ENCODE measurements at places on chromosomes 7 and 10.

GRCh38 chr10:36634916-36635315 is 490.5 kb upstream of the ANKRD30A start:
- no peak for DNase-seq

DNA sequence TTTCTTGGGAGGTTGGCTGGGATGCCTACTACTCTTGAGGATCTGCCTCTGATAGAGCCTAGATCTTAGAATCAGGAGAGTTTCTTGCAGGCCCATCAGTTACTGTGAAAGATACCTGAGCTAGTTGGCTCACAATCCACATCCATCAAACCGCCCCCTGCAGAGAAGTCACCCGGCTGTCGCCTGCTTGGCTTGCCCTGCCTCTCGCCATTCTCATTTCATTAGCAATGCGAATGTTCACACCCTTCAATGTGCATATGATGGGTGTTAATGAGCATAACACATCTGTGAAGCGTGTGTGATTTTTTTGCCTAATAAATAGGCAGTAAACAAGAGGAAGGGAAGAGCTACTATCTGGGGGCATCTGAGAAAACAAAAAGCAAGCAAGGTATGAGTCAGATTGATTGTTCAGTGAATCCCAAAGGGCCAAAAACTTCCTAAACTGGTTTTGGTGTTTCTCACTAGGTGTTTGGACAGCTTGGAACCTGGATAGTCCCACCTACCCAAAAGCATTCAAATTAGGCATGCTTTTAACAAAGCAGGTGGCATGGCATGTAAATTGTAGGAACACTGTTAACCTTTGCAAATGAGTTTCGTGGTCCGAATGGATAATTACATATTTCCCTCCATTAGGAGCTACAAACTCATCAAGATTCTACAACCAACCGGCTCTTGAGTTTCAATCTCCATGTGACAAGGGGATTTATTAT is 272.3 kb upstream of the C7orf33 start:
- no peak for DNase-seq

DNA sequence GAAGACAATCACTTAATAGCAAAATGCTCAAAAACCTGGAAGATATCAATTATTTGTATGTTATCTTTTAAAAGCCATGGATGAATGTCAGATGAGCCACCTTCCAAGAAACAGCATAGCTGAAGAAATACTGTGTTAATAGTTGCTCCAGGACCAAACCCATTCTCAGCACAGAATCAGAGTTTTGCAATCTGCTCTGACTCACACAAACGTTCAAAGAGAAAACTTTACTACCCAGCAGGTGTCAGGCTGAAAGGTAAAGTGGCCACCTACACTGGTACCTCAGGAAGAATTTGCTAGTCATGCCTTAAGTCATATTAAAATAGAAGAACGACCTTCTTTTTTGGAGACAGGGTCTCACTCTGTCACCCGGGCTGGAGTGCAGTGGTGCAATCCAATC is 526.5 kb downstream of the PARD3 start:
- no peak for DNase-seq

DNA sequence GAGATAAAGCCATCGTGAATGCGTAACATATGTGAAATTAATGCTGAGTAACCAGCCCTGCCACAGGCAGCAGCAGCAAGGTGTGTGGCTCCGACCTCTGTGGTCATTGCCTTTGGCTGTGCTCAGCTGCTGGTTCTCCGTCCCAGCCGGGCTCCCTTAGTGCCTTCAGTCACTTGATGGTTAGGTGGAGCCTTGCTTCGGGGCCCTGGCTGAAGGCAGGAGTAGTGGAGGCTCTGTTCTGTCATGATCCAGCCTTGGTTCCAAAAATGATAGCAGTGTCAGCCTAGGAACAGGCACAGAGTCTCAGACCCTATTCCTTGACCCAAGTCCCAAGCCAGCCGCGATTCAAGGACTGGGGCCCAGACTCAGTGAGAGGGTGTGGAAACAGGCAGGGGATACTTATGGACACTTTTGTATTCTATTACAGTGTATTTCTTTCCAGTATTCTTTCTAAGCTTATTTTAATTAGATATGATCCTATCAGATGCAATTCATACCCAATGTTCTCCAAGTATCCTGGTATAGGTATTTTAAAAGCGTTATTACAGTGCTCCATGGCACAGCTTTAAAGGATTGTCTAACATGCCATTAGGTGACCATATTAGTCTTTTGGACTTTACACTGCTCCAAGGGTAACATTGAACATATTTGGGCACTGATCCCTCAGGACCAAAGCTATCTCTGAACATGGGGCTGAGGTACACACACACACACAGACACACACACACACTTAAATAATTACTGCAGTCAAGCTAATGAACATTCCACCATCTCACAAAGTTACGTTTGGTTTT is 9.0 kb downstream of the SCART1 start:
- no peak for DNase-seq

- DNase-seq: no peak
Observed at GRCh38 chr10:62498271-62498670, 124.1 kb downstream of the ZNF365 start.

- no peak for DNase-seq
Observed at GRCh38 chr7:71616217-71616616, 484.3 kb downstream of the GALNT17 start.

DNA sequence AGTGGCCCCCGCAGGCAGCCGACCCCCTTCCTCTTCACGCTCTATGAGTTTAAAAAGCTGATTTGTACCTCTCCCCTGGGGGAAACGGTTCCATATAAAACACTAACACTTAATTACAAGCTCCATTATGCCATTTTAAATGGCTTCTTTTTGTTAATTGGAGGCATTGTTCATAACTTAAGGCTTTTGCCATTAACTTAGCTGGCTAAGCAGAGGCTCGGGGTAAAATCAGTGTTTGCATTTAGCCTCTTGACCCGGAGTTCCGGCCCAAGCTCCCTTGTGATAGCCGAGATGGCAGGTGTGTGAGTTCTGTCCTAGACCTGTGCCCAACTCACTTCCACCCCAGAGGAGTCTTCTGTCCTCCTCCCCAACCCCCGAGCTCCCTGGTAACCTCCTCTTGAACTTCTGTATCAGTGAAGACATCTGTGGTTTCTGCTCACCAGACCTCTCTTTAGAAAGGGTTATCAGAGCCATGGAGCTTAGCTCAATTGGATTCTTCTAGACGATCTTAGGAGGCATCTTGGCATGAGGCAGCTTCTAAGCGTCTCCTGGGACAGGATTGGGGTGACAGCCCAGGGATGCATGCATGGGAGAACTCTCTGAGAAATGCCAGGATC is 34.2 kb upstream of the SH2B2 start:
- DNase-seq: no peak

- DNase-seq: no peak
Observed at GRCh38 chr7:137932881-137933269, 69.0 kb downstream of the CREB3L2 start.

DNA sequence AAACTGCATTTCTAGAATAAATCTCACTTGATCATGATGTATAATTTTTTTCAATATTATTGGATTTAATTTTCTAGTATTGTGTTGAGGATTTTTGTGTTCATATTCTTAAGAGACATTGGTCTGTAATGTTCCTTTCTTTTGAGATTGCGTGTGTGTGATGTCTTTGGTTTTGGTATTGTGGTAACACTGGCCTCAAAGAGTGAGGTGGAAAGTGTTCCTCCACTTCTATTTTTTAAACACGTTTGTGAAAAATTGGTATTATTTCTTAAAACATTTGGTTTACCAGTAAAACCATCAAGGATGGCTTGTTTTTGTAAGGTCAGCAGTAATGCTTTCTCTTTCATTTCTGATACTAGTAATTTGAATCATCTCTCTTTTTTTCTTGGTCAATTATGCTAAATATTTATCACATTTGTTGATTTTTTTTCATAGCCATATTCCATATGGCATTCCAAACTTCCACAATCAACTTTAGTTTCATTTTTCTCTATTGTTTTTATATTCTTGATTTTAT is 290.2 kb upstream of the CDC14C start:
- DNase-seq: no peak

- DNase-seq: no peak
Observed at GRCh38 chr10:63829573-63830149, 308.5 kb downstream of the REEP3 start.

DNA sequence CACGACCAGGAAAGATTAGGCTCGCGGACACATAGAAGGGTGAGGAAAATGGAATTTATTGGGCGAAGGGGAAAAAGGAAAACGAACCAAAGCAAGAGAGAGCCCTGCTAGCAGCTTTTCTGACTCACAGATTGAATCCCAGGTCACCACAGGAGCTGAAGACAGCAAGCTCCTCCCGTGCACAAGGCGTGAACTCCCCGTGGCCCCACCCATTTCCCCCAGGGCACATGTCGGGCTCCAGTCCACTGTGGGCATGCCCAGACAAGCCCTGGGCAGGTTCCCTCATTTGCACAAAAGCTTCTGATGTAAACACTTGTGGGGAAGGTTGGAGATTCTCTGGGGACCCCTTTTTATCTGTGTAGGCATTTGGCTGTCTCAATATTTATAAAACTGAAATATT is 582.4 kb downstream of the SUGCT start:
- peak; percentile 21 for DNase-seq

GRCh38 chr7:159057647-159058046 is 87.0 kb downstream of the VIPR2 start:
- DNase-seq: no peak

DNA sequence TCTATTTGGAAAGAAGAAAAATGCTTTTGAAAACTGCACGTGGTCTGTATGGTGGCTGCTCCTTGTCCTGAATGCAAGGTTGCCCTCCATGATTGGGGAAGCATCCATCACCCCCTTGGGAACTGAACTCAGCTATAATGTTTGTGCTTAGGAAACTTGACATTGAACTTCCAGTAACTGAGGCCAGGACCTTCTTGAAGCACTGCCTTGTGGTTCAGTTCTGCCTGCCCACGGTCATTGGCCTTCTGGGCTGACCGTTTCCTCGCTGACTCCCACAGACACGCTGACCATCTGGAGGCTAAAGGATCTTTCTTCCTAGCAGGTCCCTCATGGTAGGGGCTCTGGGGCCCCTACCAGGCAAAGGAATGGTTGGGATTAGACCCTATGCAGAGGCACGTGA is 247.8 kb downstream of the CAMK1D start:
- no peak for DNase-seq
